ENCODE measurements at places on chromosomes 16 and 17. TPM values are rescaled to one million over a fixed set of nuclear protein-coding genes. Genes with fewer than 3 reads are reported as not detected.

- H3K27me3 ChIP-seq, result no peaks in the 10 kb centered on the region
- no peak overlapping the region for H3K4me3 ChIP-seq
- no peak overlapping the region for H3K27ac ChIP-seq
- H3K4me1 ChIP-seq, result no peaks in the 10 kb centered on the region
- DNase-seq, result no peak
Observed at GRCh38 chr16:79690159-79690558, 89.6 kb upstream of the MAF start.

- no peak for DNase-seq
- no peak overlapping the region for H3K27ac ChIP-seq
- no peaks in the 10 kb centered on the region for H3K36me3 ChIP-seq
- no peaks in the 10 kb centered on the region for H3K27me3 ChIP-seq
- H3K4me3 ChIP-seq, result no peak overlapping the region
- peaks cover 11% of the 10 kb centered on the region for H3K4me1 ChIP-seq
Observed at GRCh38 chr16:54268340-54268739, 18.2 kb downstream of the IRX3 start.

DNA sequence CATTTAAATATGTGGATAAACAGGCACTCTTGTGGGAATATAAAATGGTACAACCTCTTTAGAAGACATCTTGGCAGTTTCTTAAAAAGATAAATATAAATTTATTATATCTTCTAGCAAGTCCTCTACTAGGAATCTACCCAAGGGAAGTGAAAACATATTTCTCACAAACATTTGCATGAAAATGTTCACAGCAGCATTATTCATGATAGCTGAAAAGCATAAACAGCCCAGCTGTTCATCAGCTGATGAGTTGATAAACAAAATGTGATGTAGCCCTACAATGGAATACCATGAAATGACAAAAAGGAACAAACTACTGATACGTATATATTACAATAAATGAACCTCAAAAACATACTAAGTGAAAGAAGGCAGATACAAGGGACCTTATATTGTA, 12.0 kb downstream of the DGKE start:
- no peak for DNase-seq
- no peak overlapping the region for H3K27ac ChIP-seq
- H3K4me1 ChIP-seq, result peaks cover 6% of the 10 kb centered on the region
- H3K4me3 ChIP-seq, result no peak overlapping the region
- no peaks in the 10 kb centered on the region for H3K27me3 ChIP-seq

- no peak overlapping the region for H3K4me3 ChIP-seq
- DNase-seq, result no peak
- no peaks in the 10 kb centered on the region for H3K36me3 ChIP-seq
- H3K27me3 ChIP-seq, result peaks cover 5% of the 10 kb centered on the region
- H3K27ac ChIP-seq, result no peak overlapping the region
Observed at GRCh38 chr16:54540525-54541180, 254.1 kb upstream of the IRX3 start.

The SAT2 gene
- 61.1 TPM for total RNA-seq

DNA sequence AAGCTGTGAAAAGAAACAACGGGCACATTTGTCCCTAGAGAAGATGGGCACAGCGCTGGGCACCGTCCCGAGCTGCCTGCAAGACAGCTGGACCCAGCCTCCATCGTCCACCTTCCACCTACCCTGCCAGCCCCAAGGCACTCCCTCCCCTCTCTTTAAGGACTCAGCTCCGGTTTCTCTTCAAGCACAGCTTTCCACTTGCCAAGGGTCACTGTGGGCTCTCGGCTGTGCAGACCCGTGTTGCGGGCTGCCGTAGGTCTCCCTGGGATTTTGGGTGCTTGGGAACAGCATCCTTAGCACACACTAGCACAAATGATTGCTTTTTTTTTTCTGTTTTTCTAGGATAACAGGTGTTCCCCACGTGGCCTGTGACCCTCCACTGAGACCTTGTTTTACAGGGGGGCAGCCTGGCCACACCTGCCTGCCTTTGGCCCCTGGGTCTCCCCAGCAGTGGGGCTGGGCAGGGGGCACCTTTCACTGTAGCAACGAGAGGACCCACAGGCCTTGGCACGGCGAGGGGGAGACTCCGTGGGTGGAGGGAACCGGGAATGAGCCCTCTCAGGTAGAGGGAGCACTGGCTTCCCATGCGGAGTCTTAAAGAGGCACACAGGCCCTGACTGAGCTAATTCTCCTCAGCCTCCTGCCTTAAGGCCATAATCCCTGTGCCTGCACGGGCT, 1.4 kb downstream of the CHMP6 start:
- H3K27me3 ChIP-seq, result peaks cover 10% of the 10 kb centered on the region
- H3K4me1 ChIP-seq, result peaks cover 35% of the 10 kb centered on the region
- H3K27ac ChIP-seq, result no peak overlapping the region
- peak overlapping the region; percentile 95 for H3K4me3 ChIP-seq
- peaks cover 33% of the 10 kb centered on the region for H3K36me3 ChIP-seq
- DNase-seq, result no peak

GRCh38 chr17:10777131-10777807, 26.6 kb downstream of the TMEM238L start:
- H3K27ac ChIP-seq, result no peak overlapping the region
- H3K4me1 ChIP-seq, result no peaks in the 10 kb centered on the region
- H3K4me3 ChIP-seq, result no peak overlapping the region
- no peaks in the 10 kb centered on the region for H3K36me3 ChIP-seq
- DNase-seq, result no peak

GRCh38 chr17:28907709-28908475, 5.0 kb upstream of the DHRS13 start:
- H3K4me1 ChIP-seq, result peaks cover 41% of the 10 kb centered on the region
- no peak for DNase-seq
- H3K27me3 ChIP-seq, result no peaks in the 10 kb centered on the region
- H3K27ac ChIP-seq, result no peak overlapping the region

DNA sequence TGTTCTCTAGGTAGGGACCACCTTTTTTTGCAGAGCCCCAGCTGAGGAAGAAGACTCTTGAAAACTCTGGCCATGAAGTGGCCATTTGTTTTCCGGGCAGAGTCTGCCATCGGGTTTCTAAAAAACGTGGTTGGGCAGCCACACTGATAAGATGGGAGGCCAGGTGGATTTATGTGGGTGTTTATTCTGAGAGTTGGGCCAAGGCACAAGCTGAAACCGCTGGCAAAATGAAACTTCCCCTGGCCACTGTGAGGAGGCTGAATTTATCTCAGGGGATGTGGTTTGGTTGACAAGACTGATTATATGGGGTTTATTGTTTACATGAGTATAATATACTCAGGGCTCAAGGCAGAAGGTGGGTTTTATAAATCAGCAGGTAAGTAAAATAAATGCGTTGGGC, 421.8 kb downstream of the UTP18 start:
- no peaks in the 10 kb centered on the region for H3K36me3 ChIP-seq
- no peaks in the 10 kb centered on the region for H3K4me1 ChIP-seq
- no peaks in the 10 kb centered on the region for H3K27me3 ChIP-seq
- no peak overlapping the region for H3K4me3 ChIP-seq
- no peak overlapping the region for H3K27ac ChIP-seq

- DNase-seq, result no peak
- no peaks in the 10 kb centered on the region for H3K4me1 ChIP-seq
- H3K27me3 ChIP-seq, result no peaks in the 10 kb centered on the region
- no peak overlapping the region for H3K27ac ChIP-seq
- no peaks in the 10 kb centered on the region for H3K36me3 ChIP-seq
- no peak overlapping the region for H3K4me3 ChIP-seq
Observed at GRCh38 chr16:17412791-17413190, 58.0 kb downstream of the XYLT1 start.
